ENCODE measurements at places on chromosomes 3 and 15. TPM values are rescaled to one million over a fixed set of nuclear protein-coding genes. Genes with fewer than 3 reads are reported as not detected.

CACNA2D3 gene
- total RNA-seq = 3.2 TPM

CHRFAM7A gene
- total RNA-seq = 7.0 TPM

DNA sequence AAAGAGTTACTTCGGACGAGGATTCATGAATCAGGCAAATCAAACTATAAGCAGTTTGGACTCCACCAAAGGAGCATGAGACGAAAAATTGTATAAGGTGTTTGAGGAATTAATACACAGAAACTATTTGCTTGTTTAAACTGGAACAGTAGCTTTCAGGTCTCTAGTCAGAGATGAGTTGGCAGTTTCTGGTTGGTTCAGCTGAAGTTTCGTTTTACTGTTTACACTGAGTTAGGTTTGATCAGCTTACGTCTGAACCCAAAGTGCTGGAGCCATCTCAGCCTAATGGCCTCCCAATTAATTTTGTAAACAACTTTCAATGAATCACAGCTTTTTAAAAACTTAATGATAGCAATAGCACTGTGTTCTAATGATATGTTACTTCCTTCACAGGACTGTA, 703.7 kb downstream of the NLGN1 start:
- H3K27ac ChIP-seq = no peak overlapping the region
- H3K4me3 ChIP-seq = no peak overlapping the region
- DNase-seq = no peak
- no peaks in the 10 kb centered on the region for H3K4me1 ChIP-seq

DNA sequence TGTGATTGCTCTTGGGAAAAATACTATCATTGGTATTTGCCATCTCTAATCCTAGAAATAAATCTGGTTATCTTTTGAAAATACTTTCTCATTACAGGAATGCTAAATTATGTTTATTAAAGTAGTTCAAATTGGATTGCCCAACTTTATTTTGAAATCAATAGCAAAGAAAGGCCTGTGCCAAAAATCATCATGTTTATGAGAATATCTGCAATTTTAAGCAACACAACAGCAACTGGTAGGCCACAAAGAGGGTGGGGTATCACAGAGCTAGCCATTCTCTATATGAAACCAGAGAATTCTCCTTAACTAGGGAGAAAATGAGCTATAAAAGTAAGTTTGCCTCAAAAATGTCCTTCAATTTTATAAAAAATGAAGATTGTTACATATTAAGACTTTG, 11.9 kb upstream of the TM4SF19 start:
- no peaks in the 10 kb centered on the region for H3K27me3 ChIP-seq
- no peak overlapping the region for H3K27ac ChIP-seq
- DNase-seq = no peak
- H3K4me1 ChIP-seq = no peaks in the 10 kb centered on the region

DNA sequence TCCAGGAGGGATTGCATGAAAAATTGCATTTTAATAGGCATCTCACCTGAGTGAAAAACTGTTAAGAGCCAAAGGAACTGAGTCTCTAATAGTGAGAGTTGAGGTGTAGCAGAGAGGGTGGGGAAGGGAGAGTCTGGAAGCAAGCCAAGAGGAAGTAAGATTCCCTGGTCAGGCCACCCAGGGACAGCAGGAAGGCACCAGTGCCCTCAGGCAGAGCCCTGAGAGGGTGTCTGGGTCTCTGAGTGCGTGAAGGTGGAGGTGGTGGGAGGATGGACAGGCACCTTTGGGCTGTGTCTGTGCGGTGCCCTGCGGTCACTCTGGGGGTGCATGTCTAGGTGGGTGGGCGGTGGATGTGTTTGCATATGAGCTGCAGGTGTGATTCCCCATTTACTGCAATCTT, 300.4 kb upstream of the ROPN1 start:
- DNase-seq = no peak
- H3K27ac ChIP-seq = no peak overlapping the region
- no peaks in the 10 kb centered on the region for H3K36me3 ChIP-seq
- H3K4me3 ChIP-seq = no peak overlapping the region

DNA sequence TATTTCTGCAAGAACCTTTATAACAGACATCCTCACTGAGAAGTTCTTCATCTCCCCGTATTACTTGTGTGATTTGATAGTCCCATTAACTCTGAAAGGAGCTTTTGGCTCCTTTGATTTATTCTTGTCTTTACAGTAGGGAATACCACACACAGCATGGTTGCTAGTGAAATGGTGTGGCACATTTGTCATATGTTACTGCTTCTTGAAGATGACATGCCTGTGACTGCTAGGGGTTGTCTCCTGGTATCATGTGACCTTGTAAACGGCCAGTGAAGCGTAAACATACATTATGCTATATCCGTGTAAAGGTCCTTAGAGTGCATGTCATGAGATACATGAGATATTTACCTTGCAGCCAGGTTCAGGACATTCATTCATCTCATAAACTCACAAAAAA, 197.9 kb downstream of the RYR3 start:
- no peaks in the 10 kb centered on the region for H3K36me3 ChIP-seq
- DNase-seq = no peak
- no peak overlapping the region for H3K4me3 ChIP-seq
- no peak overlapping the region for H3K27ac ChIP-seq
- H3K27me3 ChIP-seq = no peaks in the 10 kb centered on the region

Data from thoracic aorta (tissue), 2 donors.